NCI-H524 treated with DMSO at 0.1 percent for 48 hours (cell line): ENCODE measurements at places on chromosomes 5 and 9.
A peak's percentile ranks its signal among the peaks of the same experiment; 100 is the strongest.

GRCh38 chr9:122001491-122002201, 91.5 kb downstream of the TTLL11 start:
- DNase-seq = no peak

DNA sequence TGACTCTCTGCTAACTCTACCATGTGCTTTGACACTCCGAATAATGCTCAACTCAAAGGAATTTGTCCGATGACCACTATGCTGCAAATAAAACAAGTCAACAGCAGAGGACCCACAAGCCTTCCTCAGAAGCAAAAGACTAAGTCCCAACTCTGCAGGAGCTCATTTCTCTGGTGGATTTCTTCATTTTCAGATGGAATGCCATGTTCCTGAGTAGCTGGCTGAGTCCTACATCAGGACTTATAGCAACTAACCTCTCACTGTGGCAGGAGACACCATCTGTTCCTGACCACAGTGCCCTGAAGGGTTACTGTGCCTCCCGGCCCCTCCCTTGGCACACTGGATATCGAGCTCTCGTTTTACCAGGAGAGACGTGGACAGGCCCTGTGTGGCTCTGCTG, 20.8 kb downstream of the LHFPL2 start:
- no peak for DNase-seq

GRCh38 chr5:159083548-159084452, 15.9 kb downstream of the EBF1 start:
- no peak for DNase-seq

DNA sequence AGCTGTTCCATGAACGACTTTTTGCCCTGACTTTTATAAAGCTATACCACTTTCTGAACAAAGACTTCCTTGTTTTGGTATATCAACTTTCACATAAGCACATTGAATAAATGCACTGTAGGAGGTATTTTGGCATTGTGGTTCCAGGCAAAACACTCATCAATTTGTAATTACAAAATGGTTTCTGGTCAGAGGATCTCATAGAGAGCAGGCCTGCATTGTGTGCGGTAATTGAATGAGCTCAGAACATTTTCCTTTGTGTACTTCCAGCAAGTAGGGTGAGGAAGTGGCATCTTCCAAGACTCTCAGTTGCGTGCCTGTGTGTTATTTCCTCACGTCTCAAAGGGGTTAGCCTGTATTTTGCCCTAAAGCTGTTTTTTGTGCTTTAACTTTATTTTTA, 89.2 kb downstream of the PDE6A start:
- no peak for DNase-seq

- no peak for DNase-seq
These were observed 12.4 kb downstream of the CBY3 start for GRCh38 chr5:179668391-179668790.

DNA sequence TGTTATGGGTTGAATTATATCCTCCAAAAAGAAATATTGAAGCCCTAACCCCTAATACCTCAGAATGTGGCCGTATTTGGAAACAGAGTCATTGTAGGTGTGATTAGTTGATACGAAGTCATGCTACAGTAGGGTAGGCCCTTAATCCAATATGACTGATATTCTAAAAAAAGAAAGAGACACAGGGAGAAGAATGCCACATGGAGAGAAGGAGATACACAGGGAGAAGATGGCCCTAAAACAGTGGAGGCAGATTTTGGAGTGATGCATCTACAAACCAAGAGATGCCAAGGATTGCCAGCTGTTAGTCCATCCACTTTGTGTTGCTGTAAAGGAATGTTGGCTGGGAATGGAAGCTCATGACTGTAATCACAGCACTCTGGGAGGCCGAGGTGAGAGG, 21.3 kb downstream of the ARRDC3 start:
- no peak for DNase-seq

DNA sequence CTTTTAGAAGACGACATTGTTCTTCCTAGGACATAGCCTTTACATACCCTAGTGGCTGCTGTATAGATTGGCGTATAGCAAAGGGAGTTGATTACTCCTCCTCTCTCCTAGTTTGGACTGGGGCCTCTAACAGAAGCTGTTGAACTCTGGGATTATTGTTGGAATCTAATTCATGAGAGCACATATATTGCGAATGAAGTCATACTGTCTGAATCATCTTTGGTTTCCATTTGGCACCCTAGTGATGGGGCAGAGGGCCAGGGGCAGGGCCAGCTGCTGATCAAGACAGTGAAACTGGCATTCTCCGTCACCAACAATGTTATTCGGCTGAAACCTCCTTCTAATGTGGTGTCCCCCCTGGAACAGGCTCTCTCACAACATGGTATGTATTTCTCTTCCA, 40.3 kb downstream of the NUP188 start:
- no peak for DNase-seq

DNA sequence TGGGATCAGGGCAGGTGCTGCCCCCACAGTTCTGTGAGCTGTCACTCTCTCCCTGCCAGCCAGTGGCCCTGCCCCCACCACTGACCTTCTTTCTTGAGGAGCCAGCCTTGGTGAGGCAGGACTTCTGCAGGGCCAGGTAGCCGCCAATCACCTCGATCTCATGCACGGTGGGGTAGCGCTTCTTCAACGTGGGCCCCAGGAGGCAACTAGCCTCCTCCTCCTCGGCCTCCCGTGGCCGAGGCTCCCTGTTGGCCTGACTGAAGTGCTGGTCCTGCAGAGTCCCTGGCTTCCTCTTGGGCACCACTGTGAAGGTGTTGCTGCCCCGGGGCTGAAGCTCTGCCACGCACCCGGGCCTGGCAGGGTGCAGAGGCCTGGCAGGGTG, 1.6 kb downstream of the TPRN start:
- no peak for DNase-seq

GRCh38 chr5:139772089-139772791, 23.4 kb upstream of the PSD2 start:
- DNase-seq = no peak

DNA sequence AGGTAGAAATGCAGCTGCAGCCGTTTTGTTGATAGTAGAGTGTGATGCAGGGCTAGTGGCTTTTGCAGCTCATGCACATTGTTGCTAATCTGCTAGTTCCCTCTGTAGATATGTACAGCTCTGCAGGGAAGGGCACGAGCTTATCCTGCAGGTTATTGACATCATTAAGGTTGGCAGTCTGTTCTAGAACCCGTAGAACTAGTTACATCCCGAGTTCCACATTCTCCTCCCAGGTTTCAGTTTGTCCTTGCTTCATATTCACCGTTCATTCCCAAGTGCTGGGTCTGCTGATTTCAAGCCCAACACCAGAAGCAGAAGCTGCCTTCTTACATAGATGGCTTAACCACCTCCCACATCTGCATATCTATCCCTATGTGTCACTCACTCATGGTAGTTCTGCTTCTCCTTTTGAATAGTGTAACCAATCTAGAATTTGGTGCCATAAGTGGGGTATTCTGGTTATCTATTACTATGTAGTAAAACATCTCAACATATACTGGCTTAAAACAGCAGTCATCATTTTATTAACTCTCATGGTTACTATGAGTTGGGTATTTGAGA, 38.1 kb downstream of the CRHBP start:
- no peak for DNase-seq

DNA sequence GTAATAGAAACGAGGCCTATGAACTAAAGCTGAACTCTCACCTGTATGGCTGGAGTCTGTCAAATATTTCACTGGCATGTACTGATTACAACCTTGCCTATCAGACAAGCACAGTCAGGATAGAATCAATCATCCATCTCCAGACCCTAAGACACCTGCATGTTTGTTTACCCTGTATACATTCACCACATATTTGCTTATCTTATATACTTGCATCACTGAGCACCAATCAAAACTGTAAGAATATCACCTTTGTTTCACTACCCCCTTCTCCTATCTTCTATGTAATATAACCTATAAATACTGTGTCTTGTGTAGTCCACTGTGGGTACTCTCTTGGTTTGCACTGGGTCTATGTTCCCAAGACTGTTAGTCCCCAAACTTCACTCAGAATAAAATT, 1085.7 kb downstream of the TAF11L14 start:
- no peak for DNase-seq

DNA sequence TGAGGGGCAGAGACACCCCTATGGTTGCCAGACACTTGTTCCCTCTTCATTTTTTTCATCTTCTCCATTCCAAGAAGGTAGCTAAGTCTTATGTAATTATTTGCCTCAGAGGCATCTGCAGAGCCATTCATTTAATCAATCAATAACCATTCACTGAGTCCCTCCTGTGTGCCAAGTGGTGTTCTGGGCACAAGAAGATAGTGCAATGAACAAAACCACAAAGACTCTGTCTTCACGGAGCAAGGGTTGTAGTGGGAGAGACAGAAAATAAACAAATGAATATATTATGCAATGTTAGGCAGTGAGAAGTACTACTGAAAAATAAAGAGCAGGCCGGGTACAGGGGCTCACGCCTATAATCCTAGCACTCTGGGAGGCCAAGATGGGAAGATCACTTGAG, 41.4 kb upstream of the CTNNA1 start:
- no peak for DNase-seq

DNA sequence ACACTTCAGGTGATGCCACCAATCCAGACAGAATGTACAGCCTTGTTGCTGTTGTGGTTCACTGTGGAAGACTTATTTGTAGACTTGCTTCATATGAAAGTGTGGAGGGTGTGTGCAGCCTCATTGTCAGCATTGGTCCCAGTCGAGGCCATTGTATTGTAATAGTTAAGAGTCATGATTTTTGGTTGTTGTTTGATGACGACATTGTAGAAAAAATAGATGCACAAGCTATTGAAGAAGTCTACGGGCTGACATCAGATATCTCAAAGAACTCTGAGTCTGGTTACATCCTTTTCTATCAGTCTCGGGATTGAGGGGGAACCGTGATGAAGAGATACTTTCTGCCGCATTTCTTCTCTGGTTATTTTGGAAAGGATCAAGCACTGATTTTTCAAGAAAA, 56.4 kb upstream of the TLX3 start:
- no peak for DNase-seq

GRCh38 chr9:18739127-18739526, 265.2 kb downstream of the ADAMTSL1 start:
- no peak for DNase-seq

DNA sequence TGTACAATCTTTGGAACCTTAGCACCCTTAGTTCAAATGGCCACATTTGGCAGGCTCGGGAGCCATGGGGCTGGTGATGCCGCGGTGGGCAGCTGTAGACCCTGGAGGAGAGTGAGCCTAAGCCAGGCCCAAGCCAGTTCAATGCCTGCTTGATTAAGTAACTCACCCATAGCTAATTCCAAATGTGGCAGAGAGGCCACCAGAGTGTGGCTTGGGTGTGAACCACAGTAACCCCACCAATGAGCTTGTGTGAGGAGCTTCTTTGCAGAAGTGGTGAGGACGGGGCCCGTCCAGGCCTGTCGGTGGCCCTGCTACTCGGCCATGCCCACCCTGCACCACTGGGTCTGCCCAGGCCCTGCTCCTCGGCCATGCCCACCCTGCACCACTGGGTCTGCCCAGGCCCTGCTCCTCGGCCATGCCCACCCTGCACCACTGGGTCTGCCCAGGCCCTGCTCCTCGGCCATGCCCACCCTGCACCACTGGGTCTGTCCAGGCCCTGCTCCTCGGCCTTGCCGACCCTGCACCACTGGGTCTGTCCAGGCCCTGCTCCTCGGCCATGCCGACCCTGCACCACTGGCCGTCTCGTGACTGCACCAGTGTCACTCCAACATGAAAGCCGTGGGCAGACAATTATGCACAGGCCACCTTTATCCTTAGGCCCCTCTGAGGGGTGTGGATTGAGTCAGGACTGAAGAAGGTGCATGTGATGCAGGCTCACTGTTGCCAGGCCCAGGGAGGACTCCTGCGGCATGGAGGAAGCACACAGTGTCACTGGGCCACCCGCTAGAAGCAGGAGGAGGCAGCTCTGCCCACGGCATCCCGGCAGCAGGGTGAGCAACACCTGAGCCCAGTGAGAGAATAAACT, 75.4 kb downstream of the MRPL36 start:
- no peak for DNase-seq

- no peak for DNase-seq
These were observed 74.8 kb downstream of the CDK5RAP2 start for GRCh38 chr9:120505186-120505585.

- DNase-seq = no peak
These were observed 16.0 kb upstream of the DAB2IP start for GRCh38 chr9:121635300-121635876.

GRCh38 chr5:42994555-42995359, 45.4 kb downstream of the ANXA2R start:
- DNase-seq = peak; percentile 71

DNA sequence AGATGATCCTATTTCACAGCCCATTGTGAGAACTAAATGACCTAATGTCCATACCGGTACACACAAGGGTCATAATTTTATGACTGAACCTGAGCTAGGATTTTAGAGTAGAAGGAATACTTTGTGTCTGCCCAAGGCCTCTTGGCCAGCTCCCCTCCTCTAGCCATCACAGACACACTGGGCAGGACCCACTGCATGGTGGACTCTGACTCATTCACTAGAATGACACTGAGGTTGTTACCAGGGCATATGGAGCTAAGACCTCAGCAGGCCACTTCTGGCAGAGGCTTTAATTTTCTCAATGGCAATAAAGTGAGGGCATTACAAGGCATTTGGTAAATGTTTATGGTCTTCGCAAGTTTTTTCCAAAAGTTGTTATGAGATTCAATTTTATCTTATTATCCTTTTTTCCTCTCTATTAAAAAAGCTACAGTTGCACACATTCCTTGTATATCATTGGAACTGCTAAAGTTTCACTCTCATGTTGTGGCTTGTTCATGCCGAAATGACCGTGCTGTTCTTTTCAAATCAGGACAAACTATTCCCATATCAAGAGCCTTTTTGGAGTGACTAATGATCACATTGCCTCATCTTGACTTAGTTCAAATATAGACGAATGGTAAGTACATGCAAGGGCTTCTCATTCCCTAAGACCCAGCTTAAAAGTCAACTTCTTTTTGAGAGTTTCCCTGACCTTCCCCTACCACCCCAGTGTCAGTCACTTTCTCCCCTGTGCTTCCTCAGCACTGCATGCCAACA, 595.7 kb downstream of the ACTL7B start:
- no peak for DNase-seq

- DNase-seq = no peak
These were observed 26.3 kb upstream of the FST start for GRCh38 chr5:53453898-53454718.

DNA sequence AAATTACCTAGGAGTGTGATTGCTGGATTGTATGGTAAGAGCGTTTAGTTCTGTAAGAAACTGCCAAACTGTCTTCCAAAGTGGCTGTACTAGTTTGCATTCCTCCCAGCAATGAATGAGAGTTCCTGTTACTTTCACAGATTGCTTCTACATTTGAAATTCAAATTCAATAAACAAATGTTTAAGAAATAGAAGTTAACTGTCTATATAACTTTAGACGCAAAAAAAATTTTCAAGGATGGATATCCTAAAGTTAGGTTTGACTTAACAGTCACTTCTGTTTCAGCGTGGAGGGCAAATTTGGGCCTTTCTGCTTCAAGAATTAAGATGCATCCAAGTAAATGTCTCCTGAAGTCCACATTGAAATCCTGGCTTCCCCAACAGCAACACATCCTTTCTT, 445.6 kb downstream of the TAF11L14 start:
- DNase-seq = no peak

DNA sequence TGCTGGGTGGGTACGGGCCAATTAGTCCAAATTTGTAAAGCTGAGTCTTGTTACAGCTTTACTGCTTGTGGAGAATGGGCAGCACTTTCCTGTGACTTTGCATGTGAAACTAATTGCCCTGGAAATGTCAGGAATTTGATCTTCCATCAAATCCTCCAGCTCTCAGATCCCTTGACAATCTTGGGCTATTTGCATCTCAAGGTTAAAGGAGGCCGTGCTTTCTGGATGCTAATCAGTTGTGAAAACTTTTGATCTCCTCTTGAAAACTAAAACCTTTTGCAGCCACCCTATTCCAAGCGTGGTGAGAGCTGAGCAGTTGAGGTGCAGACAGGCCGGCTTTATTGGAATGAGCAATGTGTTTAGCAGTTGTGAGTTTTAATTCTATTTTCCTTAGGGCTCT, 68.0 kb upstream of the CLINT1 start:
- DNase-seq = no peak
